Epithelial cell of esophagus (primary cell): ENCODE measurements at places on chromosomes 1 and 21.

- no peak for DNase-seq
Observed at GRCh38 chr21:46274797-46275390, 10.5 kb downstream of the MCM3AP start.

GRCh38 chr1:91499904-91500755, 521 bp upstream of the CDC7 start:
- DNase-seq = no peak

- DNase-seq = no peak
Observed at GRCh38 chr1:107575226-107575625, 389.8 kb downstream of the VAV3 start.

GRCh38 chr1:67060811-67061218, 6.9 kb upstream of the SLC35D1 start:
- peak; percentile 96 for DNase-seq

DNA sequence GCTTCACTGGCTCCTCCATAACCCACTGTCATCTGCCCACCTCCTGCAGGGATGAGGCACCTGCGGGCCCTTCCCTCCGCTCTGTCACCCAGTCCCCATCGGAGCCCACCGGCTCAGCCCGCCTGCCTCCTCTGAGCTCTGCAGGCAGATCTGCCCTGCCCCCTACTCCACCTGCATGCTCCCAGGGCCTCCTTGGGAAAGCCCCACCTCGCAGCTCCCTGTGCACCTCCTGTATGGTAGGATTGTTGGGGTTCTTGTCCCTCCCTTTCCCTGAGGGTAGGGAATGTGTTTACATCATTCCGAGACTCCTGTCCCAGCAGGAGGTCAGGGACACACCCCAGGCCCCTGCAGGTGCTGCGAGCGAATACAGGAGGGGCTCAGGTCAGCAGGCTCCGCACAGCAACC, 50.5 kb downstream of the SIK1 start:
- peak; percentile 52 for DNase-seq

DNA sequence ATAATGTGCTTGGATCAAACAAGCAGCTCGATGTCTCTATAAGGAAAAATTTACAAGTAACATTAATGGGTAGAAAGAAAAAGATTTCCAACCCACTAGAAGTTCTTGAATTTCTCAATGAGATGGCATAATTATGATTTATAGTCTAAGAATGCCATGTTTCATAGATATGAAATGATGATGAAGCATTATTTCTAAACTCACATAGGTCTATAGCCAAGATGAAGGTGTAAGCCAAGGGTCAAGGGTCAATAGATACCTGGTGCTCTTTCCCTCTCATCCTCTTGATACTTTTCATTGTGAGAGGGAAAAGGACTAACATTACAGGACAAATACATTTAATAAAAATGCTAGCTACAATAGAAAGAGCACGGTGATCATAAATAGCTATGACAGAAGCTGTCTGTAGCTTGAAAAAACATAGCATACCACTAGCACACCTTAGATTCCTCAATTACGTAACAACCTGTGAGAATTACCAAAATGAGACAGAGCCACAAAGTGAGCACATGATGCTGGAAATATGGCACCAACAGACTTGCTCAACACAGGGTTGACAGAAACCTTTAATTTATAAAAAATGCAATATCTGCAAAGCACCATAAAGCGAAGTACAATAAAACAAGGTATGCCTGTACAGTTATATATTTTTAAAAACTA, 26.3 kb upstream of the F13B start:
- peak; percentile 71 for DNase-seq

- DNase-seq = no peak
Observed at GRCh38 chr1:40451238-40451585, 936 bp downstream of the ZFP69B start.

- DNase-seq = no peak
Observed at GRCh38 chr1:216028631-216029030, 394.6 kb downstream of the USH2A start.
